ENCODE measurements at places on chromosomes 4 and X.

- no peak for DNase-seq
Measured at GRCh38 chrX:119647552-119648420, 41.6 kb upstream of the NKRF start.

- DNase-seq = no peak
Measured at GRCh38 chrX:107736781-107737531, 38.6 kb downstream of the TSC22D3 start.

GRCh38 chr4:82885410-82885809 lies 5.5 kb downstream of the SEC31A start:
- DNase-seq = no peak

GRCh38 chrX:72545990-72546389 lies 26.7 kb downstream of the HDAC8 start:
- no peak for DNase-seq

DNA sequence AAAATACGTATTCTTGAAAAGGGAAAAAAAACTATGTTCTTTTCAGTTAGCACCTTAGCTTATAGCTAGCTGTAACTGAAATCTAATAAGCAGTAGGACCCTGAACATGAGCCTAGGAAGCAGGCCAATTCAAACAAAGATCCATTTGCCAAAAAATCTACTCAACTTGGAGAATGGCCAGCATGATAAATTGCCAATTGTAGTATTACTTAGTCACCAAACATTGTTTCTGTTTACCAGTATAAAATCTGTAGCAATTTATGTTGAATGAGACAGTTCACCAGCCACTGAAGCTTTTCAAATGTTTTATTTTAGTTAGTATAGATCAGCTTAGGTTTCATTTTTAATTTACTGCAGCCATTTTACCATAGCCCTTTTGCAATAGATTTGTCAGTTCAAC lies 323.6 kb upstream of the DIPK2B start:
- no peak for DNase-seq

GRCh38 chr4:138665851-138666250 lies 349.7 kb upstream of the NOCT start:
- DNase-seq = no peak
